ENCODE measurements at places on chromosomes 2 and 18.

- DNase-seq, result no peak
These were observed 108.3 kb downstream of the HNRNPLL start for GRCh38 chr2:38494394-38494793.

- no peak for DNase-seq
These were observed 46.6 kb upstream of the AMMECR1L start for GRCh38 chr2:127932199-127932876.

DNA sequence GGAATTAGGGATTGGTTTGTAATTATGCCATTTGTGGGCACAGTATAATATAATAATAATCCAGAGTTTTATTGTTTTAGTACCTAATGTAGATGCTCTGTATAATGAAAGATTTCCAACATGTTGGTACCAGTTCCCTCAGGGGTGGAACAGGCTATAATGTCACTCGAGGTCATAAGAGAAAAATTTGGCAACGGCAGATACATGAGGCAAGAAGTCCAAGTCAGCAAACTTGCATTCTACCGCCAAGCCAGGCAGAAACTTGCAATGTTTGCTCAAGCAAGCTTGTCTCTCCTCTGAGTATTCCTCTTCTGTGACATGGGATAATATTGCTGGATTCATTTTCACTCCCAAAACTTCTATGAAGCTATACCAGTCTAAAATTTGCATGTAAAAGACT lies 520.0 kb upstream of the SALL3 start:
- no peak for DNase-seq

GRCh38 chr2:96143231-96143847 lies 1.9 kb downstream of the DUSP2 start:
- DNase-seq, result no peak

- no peak for DNase-seq
These were observed 4.8 kb downstream of the MEX3C start for GRCh38 chr18:51192696-51193095.

Data from neural crest cell (in vitro differentiated cells).